ENCODE measurements at places on chromosomes 13 and 19. TPM values are rescaled to one million over a fixed set of nuclear protein-coding genes. Genes with fewer than 3 reads are reported as not detected.

GRCh38 chr19:6604906-6605305, 14.0 kb upstream of the CD70 start:
- DNase-seq, result no peak

NLRP11 gene
- not detected for total RNA-seq

- DNase-seq, result no peak
Measured at GRCh38 chr13:102897371-102898138, 51.7 kb downstream of the ERCC5 start.

FGF21 gene
- total RNA-seq, result not detected

CYP2A7 gene
- total RNA-seq, result not detected

GRCh38 chr13:43487461-43487860, 299.3 kb downstream of the ENOX1 start:
- DNase-seq, result no peak

- no peak for DNase-seq
Measured at GRCh38 chr13:20824762-20825476, 51.2 kb upstream of the EEF1AKMT1 start.

DNA sequence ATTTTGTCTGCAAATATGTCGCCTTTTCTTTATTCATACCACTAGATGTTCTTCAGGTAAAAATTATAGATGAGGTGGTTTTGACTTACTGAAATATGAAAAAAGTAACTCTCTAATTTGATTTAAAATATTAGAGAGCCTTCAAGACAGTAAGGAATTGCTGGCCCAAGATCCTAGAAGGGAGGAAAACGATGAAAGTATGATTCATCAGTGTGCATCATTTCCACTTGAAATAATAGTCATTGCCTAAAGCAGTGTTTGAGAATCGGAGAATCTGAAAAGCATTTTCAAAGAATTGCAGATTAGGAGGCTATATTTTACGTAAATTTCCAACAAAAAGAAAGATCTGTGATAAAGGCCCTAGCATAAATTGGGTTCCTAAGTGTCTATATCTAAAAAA, 1707.9 kb upstream of the PRR20A start:
- DNase-seq, result no peak

- DNase-seq, result no peak
Measured at GRCh38 chr13:93339550-93339949, 112.9 kb downstream of the GPC6 start.

DNA sequence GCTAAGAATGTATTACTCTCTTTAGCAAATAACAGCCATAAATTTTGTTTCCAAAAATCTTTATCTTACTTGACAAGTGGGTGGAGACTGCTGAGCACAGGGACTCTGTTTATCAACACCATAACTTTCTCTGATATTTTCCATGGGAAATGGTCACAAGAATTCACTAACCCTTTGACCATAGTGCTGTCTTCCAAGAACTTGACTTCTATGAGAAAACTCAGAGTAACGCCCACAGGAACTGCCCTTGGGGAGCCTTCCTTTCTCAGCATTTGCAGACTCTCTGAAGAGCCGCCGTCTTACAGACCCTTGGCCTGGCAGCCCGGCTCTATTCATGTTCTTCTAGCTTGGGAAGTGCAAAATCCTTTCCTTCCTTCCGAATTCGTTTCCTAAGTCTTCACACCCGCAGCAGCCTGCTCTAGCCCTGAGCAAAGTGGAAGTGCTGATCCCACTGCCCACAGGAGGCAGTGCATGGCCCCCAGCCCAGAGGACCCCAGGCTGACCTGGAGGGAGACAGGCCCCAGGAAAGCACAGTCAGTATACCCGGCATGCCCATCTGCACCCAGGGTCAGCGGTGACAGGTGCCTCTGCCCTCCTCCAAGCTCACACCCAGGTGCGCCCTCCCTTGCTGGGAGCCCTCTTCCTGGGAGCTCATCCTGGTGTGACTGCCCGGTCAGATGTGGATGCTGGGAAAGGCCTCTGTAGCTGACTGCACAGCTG, 10.2 kb downstream of the GAS6 start:
- DNase-seq, result peak; percentile 68

TTC9B gene
- total RNA-seq, result not detected

- peak; percentile 45 for DNase-seq
Measured at GRCh38 chr19:13164343-13165161, 14.3 kb downstream of the IER2 start.

- DNase-seq, result peak; percentile 15
Measured at GRCh38 chr13:23752111-23753001, 136.8 kb downstream of the MIPEP start.

SLC5A5 gene
- not detected for total RNA-seq

- no peak for DNase-seq
Measured at GRCh38 chr13:85808811-85809210, 9.6 kb upstream of the SLITRK6 start.

SYNE4 gene
- not detected for total RNA-seq

DNA sequence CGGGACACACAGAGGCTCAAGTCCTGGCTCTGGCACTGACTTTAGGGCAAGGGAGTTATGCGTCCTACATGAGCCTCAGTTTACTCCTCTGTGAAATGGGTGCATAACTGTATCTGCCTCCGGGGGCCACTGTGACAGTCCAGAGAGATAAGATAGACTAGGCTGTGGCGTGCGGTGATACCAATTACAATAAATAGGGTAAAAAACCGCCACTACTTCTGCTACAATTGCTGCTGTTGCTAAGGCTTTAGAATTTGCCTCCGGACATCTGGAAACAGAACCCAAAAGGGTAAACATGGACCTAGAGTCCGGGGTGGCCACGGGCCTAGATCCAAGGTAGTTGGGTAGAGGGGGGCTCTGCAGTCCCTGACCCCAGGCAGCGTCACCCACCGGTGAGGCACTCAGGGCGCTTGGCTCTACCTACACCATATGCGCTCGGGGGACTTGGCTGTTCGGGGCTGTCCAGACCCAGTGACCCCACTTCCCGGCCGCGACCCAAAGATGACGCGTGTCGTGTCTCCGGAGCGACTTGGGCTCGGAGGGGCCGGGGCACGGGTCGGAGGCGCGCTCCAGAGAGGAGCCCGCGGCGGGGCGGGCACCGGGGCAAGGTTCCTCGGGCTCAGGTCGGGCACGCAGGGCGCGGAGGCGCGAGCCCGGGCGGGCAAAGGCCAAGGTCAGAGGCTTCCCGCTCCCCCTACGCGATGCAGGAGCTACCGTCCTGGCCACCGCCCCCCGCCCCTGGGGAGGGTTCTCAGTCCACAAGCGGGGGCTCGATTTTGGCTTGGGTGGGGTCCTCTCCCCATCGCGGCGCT, 1.1 kb downstream of the INSR start:
- DNase-seq, result no peak

KANK3 gene
- total RNA-seq, result 0.09 TPM

GRCh38 chr13:65638572-65639168, 1591.5 kb downstream of the PCDH9 start:
- peak; percentile 78 for DNase-seq

DDX39A gene
- total RNA-seq, result 60.6 TPM

ZNF253 gene
- 7.0 TPM for total RNA-seq

GRCh38 chr19:48455171-48455907, at the start of gene KCNJ14:
Gene KCNJ14, plus strand, starts transcription at chr19:48455574. Its CDS starts 6,151 bp downstream, at chr19:48461725.
- no peak for DNase-seq

DNA sequence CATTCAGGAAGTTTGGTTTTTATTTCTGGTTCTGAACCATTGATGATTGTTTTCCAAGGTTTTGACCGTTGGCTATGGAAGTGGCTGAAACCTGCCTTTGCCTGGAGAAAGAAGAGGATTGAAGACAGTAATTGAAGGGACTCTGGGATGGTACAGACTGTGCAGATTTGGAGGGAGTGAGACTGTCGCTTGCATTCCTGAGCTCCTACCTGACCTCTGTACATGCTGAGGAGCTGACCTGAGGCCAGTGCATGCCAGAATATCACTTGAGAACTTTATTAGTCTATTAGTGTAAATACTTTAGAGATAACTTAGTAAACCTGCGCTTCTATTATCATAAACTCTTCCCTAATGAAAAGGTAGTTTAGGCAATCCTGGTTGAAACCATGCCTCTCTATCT, 276.4 kb downstream of the IRS2 start:
- DNase-seq, result no peak

C19orf38 gene
- 0.81 TPM for total RNA-seq

Data from fibroblast of the aortic adventitia (primary cell).